Kidney tubule cell (primary cell): ENCODE measurements at places on chromosomes 3 and 15.

DNA sequence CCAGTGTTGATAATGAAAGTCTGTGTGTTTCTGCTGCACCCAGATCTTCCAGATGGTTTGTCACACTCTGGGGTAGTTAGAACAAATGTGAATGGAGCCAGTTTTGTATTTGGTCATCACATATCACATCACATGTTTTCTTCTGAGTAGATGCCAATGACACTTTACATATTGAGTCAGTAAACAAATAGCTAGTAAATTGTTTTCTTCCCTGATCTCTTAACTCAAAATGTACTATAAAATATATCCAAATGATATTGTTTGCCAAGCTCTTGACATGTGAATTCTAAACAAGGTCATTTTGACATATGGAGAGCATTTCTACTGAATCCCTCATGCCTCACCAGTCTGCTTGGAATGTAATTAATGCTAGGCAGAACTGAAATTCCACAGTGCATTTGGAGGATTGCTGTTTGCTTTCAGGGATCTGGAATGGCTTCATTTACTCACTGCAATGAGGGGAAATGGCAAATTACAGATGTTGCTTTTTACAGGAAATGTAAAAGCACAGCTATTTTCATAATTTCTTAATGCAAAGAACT lies 45.0 kb downstream of the PDHB start:
- DNase-seq, result peak; percentile 25

- DNase-seq, result no peak
These were observed 2.8 kb downstream of the NR2E3 start for GRCh38 chr15:71812966-71813722.

DNA sequence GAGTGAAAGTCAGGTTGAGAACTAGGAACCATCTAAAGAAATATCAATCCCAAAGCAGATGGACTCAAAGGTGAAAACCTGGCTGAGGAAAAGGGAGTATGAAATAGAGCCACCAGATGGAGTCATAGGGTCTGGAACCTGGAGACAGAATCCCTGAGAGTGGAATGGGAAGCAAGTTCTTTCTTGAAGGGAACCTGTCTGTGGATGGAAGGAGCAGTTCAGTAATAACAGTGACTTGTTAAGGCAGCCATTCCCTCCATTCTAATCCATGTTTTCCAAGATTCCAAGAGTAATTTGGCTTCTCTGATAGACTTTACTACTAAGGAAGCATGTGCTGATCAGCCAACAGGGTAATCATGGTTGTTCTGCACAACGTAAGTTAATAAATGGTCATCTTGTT lies 22.5 kb upstream of the AQP9 start:
- peak; percentile 45 for DNase-seq

DNA sequence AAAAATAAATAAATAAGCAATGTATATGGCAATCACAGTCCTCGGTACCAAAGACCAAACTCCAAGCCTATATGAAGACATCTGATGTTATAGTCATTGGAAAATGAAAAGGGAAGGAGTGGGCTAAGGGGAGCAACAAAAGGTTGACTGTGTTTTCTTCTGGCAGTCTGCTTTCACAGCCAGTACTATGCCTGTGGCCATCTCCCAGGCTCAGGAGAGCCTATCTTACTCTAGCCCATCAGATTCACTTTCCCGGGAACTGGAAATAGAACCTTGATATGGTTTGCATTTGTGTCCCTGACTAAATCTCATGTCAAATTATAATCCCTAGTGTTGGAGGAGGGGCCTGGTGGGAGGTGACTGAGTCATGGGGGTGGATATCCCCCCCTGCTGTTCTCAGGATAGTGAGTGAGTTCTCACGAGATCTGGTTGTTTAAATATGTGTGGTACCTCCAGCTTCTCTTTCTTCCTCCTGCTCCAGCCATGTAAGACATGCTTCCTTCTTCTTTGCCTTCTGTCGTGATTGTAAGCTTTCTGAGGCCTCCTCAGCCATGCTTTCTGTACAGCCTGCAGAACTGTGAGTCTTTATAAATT lies 105.3 kb downstream of the PLCH1 start:
- no peak for DNase-seq

DNA sequence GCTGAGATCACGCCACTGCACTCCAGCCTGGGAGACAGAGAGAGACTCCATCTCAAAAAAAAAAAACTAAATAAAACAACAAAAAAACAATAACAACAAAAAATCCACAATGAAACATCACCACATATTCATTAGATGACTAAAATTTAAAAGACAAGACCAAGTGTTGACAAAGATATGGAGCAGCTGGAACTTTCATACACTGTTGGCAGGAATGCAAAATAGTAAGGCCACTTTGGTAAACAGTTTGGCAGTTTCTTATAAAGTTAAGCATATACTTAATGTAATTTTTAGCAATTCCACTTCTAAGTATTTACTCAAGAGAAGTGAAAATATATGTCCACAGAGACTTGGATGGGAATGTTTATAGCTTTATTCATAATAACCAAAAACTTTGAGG lies 43.2 kb downstream of the RBP2 start:
- DNase-seq, result no peak

- no peak for DNase-seq
These were observed 204.1 kb downstream of the CNTN3 start for GRCh38 chr3:74410276-74410941.

DNA sequence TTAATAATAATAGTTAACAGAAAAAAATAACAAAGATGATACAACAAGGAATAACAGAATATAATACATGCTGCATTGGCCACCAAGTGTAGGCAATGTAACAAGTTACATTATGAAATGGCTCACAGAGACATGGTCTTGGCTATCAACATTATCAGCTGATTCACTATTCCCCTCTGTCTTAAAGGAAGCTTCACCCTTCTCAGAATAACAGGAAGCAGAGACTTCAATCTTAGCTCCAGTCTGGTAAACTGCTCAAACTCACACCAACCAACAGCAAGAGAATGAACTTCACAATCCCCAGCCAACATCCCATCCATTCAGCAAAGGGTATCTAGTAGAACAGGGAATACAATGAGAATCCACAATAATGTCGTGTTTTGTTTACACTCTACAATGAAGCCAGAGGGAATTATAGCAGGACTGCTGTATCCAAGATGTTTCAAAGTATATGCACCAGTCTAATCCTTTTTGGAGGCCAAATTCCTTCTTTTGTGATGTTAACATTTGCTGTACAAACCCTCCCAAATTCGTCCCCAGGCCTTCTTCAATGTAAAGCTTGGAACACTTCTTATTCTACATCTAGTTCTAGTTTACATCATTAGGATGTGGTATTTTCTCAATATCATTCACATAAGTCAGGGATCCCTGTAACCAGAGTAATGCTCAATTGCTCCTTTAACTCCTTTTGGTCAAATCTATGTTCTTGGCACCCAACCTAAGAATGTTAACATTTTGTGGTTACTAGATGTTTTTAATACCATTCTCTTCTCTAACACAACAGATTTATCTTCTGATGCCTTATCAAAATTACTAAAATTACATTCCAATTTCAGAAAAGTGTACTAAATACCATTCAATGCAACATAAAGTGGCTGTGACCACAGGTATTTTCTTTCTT lies 52.4 kb upstream of the CMSS1 start:
- DNase-seq, result no peak

GRCh38 chr3:137761099-137761562 lies 3.0 kb upstream of the SOX14 start:
- no peak for DNase-seq

GRCh38 chr3:53812434-53812833 lies 33.8 kb downstream of the CHDH start:
- no peak for DNase-seq

GRCh38 chr15:74529921-74530320 lies 11.1 kb upstream of the ARID3B start:
- DNase-seq, result no peak

GRCh38 chr3:197820550-197821335 lies 29.7 kb downstream of the LRCH3 start:
- peak; percentile 56 for DNase-seq

- no peak for DNase-seq
These were observed 255.6 kb upstream of the SEMA6D start for GRCh38 chr15:47461652-47462141.

GRCh38 chr3:65687741-65688140 lies 351.0 kb downstream of the MAGI1 start:
- DNase-seq, result no peak

- no peak for DNase-seq
These were observed 75.6 kb upstream of the ADPGK start for GRCh38 chr15:72859017-72859756.

DNA sequence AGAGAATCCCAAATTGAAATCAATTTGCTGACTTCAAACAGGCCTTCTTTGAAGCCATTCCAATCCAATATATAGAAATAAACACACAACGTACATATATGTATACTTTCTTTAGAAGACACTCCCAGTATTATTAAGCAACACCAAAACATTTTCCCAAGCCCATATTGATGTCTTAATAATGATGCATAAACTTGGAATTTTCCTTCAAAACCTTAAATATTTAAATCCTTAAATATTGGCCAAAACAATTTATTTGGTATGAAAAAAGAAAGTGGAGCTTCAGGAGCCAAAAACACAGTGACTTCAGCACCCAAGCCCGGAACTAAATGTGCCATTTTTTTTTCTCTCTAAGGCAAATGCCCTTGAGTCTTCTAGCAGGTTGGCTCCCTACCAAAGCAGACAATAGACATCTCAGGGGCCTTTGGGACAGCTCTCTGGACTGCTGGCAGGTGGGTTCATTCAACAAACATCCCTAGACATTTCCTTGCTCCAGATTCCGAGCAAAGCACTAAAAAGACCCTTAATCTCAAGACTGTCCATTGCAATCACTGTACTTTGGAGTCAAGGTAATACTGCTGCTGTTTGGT lies 384.7 kb downstream of the NTRK3 start:
- DNase-seq, result no peak

- DNase-seq, result peak; percentile 1
These were observed 675.6 kb downstream of the TBL1XR1 start for GRCh38 chr3:176521531-176522175.

DNA sequence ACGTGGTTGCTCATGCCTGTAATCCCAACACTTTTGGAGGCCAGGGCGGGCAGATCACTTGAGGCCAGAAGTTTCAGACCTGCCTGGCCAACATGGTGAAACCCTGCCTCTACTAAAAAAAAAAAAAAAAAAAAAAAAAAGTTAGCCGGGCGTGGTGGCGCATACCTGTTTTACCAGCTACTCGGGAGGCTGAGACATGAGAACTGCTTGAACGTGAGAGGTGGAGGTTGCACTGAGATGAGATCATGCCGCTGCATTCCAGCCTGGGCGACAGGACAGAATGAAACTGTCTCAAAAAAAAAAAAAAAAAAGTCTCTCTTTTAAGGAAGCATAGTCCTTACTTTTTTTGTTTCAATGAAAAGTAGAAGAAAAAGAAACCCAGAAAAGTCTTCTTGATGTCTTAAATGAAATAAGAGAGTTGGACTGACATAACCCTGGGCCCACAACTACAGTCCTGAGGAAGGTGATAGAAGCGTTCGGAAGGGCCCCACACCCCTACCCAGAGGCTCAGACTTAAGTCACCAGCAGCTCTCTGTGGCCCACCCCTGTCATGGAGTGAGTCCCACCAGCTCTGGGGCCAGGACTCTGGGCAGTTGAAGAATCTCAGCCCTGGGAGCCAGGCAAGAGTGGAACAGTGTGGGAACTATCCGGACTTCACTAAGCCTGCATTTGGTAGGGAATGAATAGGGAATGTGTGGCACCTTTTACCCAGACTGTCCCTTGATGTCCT lies 2.6 kb downstream of the NME9 start:
- no peak for DNase-seq

DNA sequence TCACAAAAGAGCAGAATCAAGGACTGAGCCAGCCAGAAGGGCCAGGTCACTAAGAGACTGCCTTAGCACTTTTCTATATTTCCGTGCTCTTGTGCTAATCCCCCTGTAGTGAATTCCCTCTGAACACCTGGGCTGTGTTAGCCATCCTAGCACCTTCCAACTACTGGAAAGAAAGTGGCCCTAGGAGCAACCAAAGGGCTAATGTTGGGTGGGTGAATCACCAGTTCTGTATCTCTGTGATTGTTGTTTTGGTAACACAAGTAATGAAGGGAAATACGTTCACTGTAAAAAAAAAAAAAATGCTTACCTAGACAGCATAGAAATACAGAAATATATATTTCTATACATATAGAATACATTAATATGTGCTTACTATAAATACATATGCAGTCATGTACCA lies 43.9 kb downstream of the PXYLP1 start:
- no peak for DNase-seq

GRCh38 chr3:11195721-11196332 lies 41.5 kb downstream of the HRH1 start:
- peak; percentile 73 for DNase-seq

DNA sequence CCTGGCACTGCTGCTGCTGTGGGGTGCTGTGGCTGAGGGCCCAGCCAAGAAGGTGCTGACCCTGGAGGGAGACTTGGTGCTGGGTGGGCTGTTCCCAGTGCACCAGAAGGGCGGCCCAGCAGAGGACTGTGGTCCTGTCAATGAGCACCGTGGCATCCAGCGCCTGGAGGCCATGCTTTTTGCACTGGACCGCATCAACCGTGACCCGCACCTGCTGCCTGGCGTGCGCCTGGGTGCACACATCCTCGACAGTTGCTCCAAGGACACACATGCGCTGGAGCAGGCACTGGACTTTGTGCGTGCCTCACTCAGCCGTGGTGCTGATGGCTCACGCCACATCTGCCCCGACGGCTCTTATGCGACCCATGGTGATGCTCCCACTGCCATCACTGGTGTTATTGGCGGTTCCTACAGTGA lies 2.1 kb downstream of the GRM2 start:
- no peak for DNase-seq

GRCh38 chr3:73592154-73593144 lies 32.3 kb downstream of the PDZRN3 start:
- DNase-seq, result peak; percentile 65

- DNase-seq, result peak; percentile 44
These were observed 60.2 kb downstream of the MAP3K13 start for GRCh38 chr3:185423178-185423577.
